ENCODE measurements at places on chromosomes 6 and 20.

- DNase-seq: no peak
Observed at GRCh38 chr20:21360705-21361104, 36.6 kb downstream of the NKX2-4 start.

DNA sequence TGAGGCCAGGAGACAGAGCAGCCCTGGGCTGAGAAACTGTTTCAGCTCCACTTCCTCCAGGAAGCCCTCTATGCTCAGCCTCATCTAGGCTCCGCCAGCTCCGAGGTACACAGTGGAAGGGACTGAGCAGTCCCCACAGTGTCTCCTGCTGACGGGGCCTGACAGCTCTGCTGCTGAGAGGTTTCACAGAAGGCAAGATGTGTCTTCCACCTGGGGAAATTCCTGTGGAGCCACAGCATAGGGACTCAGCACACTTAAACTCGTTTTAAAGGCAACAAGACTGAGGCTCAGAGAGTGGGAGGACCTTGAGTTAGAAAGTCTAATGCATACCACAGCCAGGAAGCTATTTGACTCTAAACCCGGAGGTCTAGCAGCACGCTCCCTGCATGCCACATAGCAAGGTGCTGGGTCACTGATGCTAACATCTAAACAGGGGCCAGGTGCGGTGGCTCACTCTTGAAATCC is 6.8 kb downstream of the ADA start:
- DNase-seq: no peak

GRCh38 chr20:50062006-50062838 is 50.7 kb downstream of the UBE2V1 start:
- no peak for DNase-seq

DNA sequence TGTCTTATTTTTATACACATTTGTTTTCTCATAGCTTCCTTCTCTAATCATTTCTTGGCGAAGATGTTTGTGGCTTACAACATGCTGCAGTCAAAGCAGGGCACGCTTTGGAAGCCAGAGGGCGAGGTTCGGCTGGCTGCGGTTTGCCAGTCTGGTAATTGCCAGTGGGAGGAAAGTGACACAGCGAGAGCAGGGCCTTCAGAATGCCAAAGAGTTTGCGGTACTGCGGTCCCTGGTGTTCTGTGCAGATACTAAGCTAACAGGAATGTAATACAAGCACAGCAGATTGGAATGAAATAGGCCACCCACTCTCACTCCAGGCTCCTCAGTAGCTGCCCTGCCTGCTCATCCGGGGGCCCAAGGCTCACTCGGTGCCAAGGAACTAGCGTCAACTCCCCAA is 58.7 kb upstream of the TGM3 start:
- no peak for DNase-seq

- DNase-seq: no peak
Observed at GRCh38 chr20:23325107-23325506, 25.5 kb upstream of the NXT1 start.

- no peak for DNase-seq
Observed at GRCh38 chr6:139882234-139882633, 507.8 kb upstream of the CITED2 start.

DNA sequence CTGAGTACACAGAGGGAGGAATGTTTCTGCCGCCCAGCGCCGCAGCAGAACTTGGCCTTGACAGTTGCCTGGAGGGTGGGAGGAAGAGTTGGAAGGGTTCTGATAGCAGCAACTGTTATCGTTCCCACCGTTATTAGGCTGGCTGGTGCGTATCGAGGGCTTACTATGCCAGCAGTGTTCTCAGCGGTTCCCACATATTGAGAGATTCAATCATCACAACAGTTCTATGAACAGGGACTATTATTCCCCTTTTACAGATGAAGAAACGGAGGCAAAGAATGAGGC is 380.1 kb upstream of the SULF2 start:
- DNase-seq: no peak

- DNase-seq: no peak
Observed at GRCh38 chr6:164792666-164793065, 516.7 kb downstream of the C6orf118 start.

- DNase-seq: no peak
Observed at GRCh38 chr20:2402271-2402980, 21.7 kb downstream of the TGM6 start.

DNA sequence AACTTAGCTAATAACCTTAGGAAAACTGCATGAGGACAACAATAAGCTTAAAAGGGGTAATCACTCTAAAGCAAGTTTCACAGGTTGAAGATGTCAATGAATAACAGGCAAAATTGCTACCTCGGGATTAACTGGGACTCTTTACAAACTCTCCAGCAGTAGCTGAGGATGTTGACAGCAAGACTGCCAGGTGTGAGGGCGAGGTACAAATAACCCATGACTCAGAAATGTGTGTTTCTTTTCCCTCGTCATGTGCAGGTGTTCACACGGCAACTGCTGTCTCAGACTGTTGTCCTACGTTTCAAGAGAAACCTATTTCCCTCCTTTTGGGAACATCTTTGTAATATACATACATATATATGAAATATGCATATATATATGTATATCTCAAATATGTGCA is 15.9 kb downstream of the BCAS1 start:
- no peak for DNase-seq

- DNase-seq: no peak
Observed at GRCh38 chr6:84150705-84151104, 76.7 kb downstream of the CEP162 start.
